ENCODE measurements at places on chromosomes 13 and 19.

DNA sequence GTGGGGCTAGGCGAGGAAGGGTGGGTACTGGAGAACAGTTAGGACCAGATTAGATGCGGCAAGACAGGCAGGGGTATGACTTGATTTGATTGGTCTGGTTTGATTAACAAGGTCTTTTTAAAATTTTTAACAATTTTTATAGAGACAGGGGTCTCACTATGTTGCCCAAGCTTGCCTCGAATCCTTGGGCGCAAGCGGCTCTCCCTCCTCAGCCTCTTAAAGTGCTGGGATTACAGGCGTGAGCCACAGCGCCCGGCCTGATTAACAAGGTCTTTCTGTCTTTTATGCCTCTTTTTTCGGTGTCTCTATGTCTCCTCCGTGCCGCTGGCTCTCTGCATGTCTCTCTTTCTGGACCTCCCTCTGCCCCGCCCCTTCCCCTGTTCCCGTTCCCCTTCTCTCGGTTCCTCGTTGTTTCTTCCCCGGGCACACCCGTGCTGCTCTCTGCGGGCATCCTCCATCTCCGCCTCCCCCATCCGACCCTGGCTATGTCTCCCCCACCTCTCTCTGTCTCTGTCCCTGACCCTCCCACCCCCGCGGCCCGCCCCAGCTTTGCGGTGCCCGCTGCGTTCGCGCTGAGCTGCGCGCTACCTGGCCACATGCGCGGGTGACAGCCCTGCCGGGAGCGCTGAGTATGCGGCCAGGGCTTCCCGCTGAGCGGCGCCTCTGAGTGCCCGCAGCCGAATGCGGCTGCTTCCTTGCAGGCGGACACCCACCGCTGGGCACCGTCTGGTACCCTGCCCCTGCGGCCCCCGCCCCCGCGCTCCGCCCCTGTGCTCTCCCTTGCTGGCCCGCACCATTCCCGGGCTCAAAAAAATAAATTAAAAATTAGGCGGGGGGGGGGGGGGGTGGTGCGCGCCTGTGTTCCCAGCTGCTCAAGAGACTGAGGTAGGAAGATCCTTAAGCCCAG lies 8.1 kb upstream of the SDHAF1 start:
- DNase-seq = no peak

- no peak for DNase-seq
These were observed 93.9 kb downstream of the TSHZ3 start for GRCh38 chr19:31255174-31255799.

DNA sequence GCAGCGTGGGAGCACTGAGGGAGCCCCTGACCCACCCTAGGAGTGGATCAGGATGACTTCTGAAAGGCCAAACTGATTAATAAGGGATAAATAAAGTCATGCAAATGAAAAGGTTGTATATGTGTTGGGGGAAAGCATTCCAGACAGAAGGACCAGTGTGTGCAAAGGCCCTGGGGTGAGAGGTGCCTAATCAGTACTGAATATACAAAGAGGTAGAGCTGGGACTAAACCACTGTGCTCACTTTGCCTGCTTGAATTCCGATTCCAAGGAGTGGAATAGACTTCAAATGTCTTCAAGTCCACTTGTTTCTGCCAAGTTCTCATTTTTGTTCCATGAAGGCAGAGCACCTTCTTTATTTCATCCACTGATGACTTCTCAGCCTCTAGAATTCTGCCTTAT lies 32.6 kb upstream of the ADGRE1 start:
- DNase-seq = no peak

DNA sequence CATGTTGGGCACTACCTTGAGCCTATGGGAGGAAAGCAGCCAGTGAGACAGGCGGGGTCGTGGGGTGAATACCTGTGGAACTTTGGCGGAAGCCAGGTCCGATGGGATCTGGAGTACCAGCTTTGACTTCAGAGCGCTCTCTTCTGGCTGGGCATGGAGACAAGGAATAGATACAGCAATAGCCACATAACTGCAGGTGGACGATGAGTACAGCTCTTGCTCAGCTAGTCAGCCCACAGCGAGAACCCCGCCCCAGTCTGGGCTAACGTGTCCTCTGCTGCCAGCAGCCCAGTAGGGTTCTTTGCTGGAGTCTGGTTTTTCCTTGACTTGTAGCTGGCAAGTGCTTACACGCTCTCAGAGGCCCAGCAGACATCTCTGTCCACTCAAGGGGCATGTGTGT lies 83.4 kb downstream of the SIPA1L3 start:
- DNase-seq = no peak

DNA sequence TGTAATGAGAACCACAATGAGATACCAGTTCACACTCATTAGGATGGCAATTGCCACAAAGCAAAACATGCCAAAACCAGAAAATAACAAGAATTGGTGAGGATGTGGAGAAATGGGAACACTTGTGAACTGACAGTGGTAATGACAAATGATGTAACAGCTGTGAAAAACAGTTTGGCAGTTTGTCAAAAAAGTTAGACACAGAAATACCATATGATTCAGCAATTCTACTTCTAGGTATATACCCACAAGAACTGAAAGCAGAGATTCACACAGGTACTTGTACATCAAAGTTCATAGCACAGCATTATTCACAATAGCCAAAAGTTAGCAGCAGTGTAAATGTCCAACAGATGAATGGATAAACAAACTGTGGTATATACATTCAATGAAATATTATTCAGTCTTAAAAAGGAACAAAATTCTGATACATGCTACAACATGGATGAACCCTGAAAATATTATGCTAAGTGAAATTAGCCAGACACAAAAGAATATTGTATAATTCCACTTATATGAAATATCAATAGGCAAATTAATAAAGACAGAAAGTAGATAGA lies 96.5 kb downstream of the UGGT2 start:
- no peak for DNase-seq

DNA sequence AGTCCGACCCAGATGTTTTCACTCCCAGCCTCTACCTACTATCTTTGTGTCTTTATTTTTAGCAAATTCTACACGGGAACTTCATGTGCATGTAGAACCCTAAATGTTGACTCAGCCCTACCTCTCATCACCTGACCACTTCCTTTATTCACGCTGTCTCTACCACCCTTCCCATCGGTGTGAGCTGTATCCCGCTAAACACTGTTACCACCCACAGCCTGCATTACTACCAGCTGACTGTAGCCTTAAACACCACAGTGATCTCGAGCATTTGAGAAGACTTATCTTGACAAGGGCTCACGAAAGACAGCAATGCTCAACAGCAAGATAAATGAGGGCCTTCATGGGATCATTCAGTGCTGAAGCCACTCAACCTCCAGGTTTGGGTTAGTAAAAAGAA lies 15.1 kb downstream of the NCR1 start:
- DNase-seq = no peak

- DNase-seq = no peak
These were observed 280.2 kb upstream of the EDNRB start for GRCh38 chr13:78198821-78199220.

GRCh38 chr13:53110181-53110580 lies 81.6 kb downstream of the OLFM4 start:
- no peak for DNase-seq

DNA sequence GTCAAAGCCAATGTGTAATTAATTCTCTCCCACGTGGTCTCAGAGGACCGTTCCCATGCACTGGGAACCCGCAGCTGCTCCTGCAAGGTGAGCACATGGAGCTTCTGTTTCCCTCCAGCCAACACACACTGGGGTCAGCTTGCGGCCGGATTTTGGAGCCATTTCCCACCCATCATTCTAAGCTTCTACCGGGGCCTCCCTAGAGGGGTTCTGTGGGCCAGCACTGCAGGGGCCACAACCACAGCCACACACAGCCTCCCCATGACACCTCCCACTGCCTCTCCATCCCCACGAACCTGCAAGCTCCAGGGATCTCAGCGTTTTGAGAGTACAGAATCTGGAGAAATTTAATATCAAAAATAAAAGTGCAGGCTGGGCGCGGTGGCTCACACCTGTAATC lies 120.7 kb upstream of the SOX1 start:
- no peak for DNase-seq

DNA sequence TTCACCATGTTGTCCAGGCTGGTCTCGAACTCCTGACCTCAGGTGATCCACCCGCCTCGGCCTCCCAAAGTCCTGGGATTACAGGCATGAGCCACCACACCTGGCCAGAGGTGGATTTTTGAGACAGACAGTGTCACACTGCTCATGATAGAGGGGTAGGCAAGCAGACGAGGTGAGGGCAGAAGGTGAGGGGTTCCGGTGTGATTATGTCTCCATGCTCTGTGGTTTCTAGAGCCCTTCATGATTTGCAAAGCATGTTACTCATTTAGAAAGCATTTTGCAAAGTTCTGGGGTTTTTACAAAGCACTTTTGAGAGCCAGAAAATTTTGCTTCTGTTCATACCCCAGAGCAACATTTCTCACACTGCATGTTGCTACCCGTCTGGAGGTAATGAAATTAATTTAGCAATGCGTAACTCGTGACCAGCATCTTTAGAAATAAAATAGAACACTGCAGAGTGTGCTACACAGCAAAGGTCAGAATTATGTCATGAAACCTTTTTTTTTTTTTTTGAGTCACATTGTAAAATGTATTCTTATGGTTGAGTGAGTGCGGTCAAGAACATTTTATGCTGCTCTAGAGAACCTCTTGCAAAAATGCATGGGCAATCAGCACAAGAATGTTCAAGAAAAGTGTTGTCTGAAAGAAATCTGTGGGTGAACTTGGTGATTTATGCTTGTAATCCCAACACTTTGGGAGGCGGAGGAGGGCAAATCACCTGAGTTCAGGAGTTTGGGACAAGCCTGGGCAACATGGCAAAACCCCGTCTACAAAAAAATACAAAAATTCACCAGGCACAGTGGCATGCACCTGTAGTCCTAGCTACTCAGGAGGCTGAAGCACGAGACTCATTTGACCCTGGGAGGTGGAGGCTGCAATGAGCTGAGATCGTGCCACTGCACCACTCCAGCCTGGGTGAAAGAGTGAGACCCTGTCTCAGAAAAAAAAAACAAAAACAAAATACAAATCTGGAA lies 58.0 kb downstream of the MAP4K1 start:
- DNase-seq = no peak

DNA sequence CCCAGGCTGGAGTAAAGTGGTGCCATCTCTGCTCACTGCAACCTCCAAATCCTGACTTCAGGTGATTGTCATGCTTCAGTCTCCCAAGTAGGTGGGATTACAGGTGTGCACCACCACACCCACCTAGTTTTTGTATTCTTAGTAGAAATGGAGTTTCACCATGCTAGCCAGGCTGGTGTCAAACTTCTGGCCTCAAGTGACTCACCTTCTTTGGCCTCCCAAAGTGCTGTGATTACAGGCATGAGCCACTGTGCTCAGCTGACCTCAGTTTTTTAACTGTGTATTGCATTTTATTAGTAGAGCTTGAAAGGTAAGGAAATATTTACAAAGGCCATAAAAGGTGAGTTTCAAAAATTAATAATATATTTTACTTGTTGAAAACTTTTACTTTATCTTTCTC lies 2.3 kb downstream of the ZNF726 start:
- no peak for DNase-seq

DNA sequence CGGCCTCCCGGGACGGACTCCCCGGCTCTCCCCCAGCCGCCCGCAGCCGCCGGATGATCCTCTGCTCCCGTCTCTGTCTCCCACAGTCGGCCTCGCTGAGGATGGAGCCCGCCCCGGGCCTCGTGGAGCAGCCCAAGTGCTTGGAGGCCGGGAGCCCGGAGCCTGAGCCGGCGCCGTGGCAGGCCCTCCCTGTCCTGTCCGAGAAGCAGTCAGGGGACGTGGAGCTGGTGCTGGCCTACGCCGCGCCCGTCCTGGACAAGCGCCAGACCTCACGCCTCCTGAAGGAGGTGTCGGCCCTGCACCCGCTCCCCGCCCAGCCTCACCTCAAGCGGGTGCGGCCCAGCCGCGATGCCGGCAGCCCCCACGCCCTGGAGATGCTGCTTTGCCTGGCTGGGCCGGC lies 6.8 kb downstream of the ADAT3 start:
- no peak for DNase-seq

DNA sequence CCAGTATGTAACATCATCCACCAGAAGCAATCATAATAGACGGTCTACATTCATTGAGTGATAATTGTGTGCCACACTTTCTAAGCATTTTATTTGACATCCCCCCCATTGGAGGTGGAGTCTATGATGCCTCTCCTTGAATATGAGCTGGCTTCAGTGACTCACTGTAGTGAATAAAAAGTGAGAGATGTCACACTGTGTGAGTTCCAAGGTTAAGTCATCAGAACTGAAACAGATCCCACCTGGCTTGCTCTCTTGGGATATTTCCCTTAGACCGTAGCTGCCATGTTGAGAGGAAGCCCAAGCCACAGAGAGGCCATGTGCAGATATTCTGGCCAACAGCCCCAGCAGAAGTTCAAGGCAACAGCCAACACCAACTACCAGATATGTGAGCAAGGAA lies 12.6 kb downstream of the RTBDN start:
- no peak for DNase-seq

- peak; percentile 71 for DNase-seq
These were observed 1.9 kb downstream of the CNN2 start for GRCh38 chr19:1028062-1028926.

DNA sequence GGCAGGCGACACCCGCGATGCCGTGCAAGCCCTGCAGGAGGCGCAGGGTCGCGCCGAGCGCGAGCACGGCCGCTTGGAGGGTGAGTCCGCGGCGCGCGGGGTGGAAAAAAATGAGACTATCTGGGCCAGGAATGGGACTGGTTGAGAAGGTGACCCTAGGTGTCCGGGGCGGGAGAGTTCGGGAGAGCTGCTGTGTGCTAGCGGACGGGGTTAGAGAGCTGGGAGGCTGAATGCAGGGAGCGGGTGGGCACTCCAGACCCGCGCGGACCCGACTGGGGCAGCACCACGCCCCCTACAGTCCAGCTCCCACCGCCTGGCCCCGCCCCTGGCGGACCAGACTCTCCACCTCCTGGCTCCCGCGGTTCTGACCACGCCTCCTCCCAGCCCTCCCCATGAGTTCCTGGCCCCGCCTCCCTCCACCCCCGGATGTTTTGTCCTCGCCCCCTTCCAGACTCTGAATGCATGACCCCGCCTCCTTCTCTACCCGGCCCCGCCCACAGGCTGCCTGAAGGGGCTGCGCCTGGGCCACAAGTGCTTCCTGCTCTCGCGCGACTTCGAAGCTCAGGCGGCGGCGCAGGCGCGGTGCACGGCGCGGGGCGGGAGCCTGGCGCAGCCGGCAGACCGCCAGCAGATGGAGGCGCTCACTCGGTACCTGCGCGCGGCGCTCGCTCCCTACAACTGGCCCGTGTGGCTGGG lies 1.5 kb downstream of the CLEC11A start:
- peak; percentile 99 for DNase-seq

DNA sequence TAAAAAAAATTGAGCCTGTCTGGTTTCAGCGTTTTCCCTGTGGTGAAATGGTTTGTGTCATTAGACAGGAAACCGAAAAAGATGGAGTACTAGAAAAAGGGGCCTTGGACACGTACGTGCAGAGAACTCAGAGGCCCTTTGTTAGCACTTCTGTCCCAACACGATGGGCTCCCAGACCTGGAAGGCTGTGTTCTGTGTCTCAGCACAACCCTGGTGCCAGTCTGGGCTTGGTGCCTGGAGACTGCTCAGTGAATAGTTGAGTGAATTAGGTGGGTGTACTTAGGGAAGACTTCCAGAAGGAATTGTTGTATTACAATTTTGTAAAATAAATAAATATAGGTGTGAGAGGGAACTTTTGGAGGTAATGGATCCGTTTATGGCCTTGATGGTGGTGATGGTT lies 8.7 kb downstream of the ZNF71 start:
- DNase-seq = no peak

All from HT-29 (cell line).